H9 (cell line): ENCODE measurements at places on chromosomes 3 and 15. TPM values are rescaled to one million over a fixed set of nuclear protein-coding genes. Genes with fewer than 3 reads are reported as not detected.
A peak's percentile ranks its signal among the peaks of the same experiment; 100 is the strongest.

Gene RBP2
- not detected in 2 replicates for total RNA-seq

Gene RARRES1
- total RNA-seq, result 0.72 and 0.81 TPM in 2 replicates

Gene SUSD5
- total RNA-seq, result 4.5 and 4.9 TPM in 2 replicates

Gene PPP2R3A
- total RNA-seq, result 12.4 and 12.6 TPM in 2 replicates

Gene ZWILCH
- 47.2 and 48.0 TPM in 2 replicates for total RNA-seq

Gene THBS1
- 67.7 and 72.1 TPM in 2 replicates for total RNA-seq

Gene XIRP1
- total RNA-seq, result not detected in 2 replicates

GRCh38 chr15:54556231-54556630 is 578.0 kb downstream of the UNC13C start:
- no peak for DNase-seq

GRCh38 chr3:13140596-13140995 is 67.4 kb upstream of the IQSEC1 start:
- DNase-seq, result no peak

- DNase-seq, result peak; percentile 52
Measured at GRCh38 chr3:11136830-11137626, 17.3 kb upstream of the HRH1 start.

DNA sequence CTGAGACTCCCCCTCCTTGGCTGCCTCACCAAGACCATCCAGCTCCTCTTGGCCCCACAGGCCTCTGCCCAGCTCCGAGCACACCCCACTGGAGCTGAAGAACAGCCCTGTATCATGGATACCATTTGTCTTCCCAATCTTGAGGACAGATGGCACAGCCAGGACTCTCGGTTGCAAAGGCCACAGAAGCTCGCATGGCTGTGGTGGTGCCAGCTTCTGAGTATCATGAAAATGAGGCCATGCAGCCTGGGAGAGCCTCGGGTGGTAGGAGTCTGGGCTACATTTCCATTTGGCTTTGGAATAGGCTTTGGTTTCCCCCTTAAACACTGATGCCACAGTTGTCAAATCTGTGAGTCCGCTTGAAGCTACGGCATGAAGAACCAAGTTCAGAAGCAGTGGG is 106.6 kb downstream of the SEMA5B start:
- DNase-seq, result no peak

GRCh38 chr3:64163755-64164148 is 61.5 kb downstream of the PRICKLE2 start:
- DNase-seq, result no peak

- DNase-seq, result no peak
Measured at GRCh38 chr3:136074546-136075170, 109.1 kb downstream of the PPP2R3A start.

- DNase-seq, result no peak
Measured at GRCh38 chr15:69393831-69394491, 20.2 kb upstream of the KIF23 start.

- DNase-seq, result no peak
Measured at GRCh38 chr3:27380433-27381357, 11.5 kb upstream of the NEK10 start.

DNA sequence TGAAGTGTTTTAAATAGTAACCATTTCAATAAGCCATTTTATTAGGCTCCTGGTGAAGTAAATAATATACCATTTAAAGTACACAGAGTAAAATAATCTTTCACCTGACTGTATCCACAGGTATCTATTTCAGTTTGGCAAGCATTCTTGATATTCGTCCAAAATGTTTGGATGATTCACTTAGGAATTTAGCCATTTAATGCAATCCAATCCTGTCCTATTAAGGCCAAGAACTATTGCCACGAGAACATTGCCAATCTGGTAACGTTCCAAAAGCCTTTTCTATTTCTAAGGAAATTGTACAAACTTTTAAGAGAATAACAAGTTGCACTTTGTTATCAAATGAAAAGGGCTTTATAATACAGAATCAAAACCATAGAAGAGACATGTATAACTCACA is 209.8 kb upstream of the THRB start:
- no peak for DNase-seq

GRCh38 chr3:4079339-4080195 is 223.6 kb upstream of the SETMAR start:
- no peak for DNase-seq

- DNase-seq, result no peak
Measured at GRCh38 chr15:31390777-31391486, 64.3 kb downstream of the KLF13 start.

GRCh38 chr3:55968331-55968730 is 481.2 kb upstream of the WNT5A start:
- no peak for DNase-seq

DNA sequence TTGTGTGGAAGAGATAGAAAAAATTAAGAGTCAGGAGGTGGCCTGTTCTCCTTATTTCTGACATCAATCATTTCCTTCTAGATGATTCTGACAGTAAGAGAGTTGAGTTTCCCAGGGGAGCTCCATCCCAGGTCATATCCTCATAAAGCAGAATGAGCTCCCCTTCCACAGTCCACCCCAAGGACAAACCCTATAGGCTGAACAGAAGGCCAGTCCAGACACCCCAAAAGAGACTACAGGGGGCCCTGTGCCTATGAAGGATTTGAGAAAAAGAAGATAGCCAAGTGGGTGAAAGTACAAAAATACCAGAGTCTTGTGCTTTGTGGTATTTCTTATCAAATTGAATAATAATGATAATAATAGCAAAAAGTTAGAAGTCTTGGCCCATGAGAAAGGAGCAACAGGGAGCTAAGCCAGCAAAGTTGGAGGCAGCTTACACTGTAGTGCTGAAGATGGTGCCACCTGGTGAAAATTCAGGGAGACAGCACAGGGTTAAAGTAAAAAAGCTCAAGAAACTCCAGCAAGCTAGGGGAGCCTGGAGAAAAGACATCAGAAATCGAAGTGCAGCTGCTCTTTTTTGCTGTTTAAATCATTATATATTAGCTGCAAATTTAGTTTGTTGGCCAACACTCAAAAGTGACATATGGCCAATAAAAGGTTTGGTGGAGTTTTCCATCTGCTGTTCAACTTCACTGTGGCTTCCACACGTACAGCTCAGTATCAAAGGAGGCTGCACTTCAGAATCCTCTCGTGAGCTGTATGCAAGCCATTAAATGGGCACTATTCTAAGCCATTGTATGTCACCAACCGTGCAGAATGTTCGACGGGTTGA is 35.8 kb upstream of the SLC24A5 start:
- peak; percentile 46 for DNase-seq

DNA sequence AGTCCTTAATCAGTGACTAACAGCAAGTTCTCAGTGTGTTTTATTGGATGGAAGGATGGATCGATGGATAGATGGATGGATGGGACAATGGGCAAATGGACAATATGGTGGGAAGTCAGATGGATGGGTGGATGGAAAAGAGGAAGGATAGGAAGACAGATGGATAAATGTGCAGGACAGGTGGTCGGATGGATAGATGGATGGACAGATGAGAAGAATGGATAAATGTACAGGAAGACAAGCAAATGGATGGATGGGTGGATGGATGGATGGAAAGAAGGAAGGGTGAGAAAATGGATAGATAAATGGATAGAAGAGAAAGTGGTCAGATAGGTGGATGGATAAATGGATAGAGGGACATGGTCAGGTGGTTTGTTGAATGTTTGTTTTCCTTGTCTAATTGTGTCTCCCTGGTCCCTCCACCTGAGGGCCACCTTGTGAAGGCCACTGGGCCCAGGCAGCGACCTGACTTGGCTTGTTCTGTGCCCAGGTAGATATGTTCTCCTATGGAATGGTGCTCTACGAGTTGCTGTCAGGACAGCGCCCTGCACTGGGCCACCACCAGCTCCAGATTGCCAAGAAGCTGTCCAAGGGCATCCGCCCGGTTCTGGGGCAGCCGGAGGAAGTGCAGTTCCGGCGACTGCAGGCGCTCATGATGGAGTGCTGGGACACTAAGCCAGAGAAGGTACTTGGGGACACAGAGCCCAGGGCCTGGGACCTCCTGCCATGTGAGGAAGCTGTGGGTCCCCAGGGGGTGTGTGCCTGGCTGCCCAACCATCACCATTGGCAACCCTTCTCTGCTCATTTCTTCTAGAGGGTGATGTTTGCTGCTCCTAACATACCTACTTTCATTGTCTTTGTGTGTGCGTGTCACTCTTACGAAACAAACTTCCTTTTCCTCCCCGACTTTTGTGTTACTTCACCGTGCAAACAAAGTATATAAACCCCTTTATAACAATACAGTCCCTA is 137.5 kb downstream of the LRRK1 start:
- no peak for DNase-seq
